Anterior cingulate cortex (tissue), 58 donors: ENCODE measurements at places on chromosomes 12 and 14.

GRCh38 chr14:20998674-20999366, at the start of gene SLC39A2:
Gene SLC39A2 (plus strand): TSS chr14:20999293. CDS start chr14:20999447, 154 bp downstream.
- DNase-seq = no peak

- DNase-seq = no peak
Measured at GRCh38 chr14:76257842-76258397, 106.2 kb downstream of the GPATCH2L start.

- no peak for DNase-seq
Measured at GRCh38 chr14:26400373-26400772, 197.5 kb downstream of the NOVA1 start.

DNA sequence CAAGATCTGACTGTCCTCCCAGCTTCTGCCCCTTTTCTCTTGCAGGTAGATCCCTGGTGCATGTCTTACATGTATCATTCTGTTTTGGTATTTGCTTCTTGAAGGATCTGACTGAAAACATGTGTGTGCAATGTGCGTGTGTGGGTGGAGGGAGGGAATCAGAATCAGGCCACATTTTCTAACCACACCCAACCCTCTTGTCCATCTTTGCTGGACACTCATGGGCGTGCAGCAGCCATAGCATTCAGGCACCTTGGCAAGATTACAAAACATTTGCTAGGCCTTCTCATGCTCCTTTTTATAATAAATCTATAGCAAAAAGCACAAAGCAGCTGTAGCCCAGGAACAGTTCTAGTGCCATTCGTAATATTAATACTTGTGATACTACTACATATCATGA, 233.6 kb upstream of the E2F7 start:
- DNase-seq = no peak
